ENCODE measurements at places on chromosomes 2 and 18.

DNA sequence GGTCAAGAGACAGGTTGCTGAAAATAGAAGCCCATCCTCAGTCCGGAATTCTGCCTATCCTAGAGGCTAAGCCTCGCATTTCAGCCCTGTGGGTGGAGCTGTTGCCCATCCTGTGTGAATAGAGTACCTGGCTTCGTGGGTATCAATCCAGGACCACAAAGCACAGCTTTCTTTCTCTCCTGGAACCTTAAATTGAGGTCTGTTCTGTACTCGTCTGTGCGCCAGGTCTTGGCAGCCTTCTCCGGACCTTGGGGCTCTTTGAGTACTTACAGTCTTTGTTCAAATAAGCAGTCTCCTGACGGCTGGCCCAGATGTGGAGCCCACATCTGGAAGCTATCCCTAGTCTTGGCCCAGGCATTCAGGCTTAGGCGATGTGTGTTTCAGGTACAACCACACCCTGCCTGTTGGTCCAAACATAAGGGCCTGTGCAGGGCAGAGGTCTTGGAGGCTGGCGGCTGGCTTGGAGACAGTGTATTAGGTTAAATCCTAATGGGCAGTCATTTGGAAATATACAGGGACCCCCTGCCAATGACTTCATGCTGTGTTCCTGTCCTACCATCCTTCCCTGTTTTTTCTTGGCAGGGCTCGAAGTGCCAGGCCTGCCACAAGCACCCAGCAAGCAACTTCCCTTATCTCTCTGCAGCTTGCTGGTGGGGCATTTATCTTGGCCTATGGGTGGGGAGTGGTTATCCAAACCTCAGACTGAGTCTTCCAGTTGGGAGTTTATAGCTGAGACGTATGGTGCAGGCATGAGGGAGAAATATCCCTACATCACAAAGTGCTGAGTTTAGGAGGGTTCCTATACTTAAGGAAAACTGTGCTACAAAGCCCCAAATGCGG lies 294.1 kb downstream of the BCL2 start:
- DNase-seq = no peak

DNA sequence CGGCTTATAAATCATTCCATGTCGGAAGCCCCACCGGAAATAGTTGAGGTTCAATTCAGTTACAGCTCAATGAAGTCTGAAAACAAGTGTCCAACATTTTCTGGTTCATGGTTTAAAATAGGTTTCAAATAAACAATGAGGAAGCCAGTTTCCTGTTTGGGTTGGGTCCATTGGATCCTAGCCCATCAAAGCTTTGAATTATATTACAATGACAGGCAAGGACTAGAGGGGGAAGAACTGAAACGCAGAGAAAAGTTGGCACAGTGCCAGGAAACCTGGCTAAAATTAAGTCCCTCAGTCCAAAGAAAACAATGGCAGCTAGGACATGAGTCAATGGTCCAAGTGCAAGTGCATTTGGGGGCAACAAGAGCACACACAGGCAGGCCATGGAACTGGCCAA lies 32.0 kb downstream of the SLC14A1 start:
- peak; percentile 50 for DNase-seq

DNA sequence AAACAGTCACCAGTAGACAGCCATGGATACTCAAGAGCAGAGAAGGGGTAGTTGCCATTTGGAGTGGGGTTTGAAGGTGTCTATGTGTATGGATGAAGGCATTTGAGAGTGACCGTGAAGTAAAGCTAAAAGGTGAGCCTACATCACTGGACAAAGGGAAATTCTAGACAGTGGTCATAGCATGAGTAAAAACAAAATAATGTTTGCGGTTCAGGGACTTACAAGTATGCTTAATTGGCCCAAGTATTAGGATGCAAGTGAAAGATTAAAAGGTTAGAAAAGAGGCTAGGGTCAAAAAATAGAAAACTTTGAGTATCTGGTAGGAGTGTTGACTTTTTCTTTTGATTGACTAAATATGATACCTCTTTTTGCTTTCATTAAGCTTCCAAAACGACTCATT lies 238.1 kb upstream of the SLC8A1 start:
- no peak for DNase-seq

DNA sequence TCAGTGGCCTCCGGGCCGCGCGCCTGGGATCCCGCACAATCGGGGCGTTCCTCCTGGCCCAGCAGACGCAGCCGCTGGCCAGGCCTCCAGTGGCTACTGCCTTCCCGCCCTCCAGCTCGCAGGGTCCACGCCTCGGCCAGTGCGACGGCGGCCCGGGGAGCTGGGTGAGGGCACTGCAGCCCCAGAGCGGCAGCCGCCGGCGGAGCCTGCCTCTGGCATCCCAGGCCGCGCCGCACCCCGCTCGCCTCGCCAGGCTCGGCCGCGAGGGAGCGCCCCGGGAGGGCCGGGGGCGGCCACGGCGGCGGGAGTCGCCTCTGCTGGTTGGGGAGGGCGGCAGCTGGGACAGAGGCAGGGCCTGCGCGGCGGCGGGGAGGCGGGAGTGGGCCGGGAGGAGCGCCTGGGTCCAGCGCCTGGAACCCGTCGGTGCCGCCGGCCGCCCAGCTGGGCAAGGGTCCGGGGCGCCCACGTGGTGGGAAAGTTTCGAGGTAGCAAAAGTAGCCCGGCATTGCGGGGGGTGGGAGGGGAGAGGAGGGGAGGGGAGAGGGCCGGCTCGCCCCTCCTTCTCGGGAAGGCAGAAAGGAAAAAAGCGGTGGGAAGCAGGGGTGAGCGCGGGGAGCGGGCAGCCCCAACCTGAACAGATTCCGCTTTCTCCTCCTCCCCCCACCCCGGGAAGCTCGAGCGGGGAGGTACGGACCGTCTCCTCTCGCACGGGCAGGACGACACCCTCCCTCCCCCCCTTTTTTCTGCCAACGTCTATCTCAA lies 1.5 kb upstream of the INHBB start:
- peak; percentile 35 for DNase-seq

GRCh38 chr2:45699032-45699658 lies 47.7 kb downstream of the PRKCE start:
- DNase-seq = peak; percentile 71

DNA sequence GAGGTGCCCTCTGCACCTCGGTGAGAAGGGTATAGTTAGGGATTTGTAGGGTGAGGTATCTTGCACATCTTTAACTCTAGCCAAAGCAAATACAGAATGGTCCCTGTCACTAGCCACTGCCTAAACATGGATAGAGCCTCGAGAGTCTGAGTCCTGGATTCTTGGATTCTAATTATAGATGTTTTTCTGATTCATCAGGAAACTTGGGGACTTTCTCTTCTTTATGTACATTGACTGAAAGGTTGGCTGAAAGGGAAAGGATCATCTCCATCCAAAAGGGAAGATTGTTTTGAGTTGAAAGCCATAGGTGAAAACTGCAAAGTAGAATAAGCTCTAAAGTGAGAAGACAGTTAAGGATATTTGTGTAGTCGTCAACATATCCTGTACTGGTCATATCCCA lies 8.2 kb downstream of the STK36 start:
- DNase-seq = no peak

DNA sequence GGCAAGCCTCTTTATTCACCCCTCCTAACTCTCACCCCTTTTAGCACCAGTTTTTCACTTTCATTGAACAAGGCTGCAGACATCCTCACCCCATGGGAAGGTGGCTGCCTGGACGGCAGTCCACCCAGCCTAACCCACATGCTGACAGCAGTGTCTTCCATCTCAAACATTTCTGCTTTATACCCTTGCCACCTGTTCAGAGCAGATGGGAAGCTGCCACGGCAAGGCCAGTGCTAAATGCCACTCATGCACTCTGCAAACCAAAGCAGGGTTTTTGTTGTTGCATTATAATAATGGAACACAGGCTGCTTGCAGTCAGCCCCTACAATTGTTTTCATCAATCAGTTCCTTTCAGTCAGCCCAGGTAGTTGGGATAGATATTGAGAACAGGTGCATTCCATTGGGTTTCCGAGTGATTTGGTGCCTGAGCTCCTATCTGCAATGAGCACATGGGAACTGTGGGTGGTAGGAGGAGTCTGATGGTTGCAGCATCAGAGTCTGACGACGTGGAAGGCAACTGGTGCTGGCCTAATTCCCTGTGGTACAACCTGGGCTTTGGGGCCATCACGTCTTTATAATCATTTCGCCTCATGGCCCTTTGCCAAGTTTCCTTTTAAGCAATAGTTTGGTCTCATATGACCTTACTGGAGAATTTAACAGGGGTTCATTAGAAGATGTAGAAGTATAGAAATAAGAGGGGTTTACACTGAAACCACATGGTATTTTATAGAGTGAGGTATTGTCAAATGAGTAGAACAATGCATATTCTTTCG lies 252.5 kb upstream of the SP5 start:
- DNase-seq = no peak

DNA sequence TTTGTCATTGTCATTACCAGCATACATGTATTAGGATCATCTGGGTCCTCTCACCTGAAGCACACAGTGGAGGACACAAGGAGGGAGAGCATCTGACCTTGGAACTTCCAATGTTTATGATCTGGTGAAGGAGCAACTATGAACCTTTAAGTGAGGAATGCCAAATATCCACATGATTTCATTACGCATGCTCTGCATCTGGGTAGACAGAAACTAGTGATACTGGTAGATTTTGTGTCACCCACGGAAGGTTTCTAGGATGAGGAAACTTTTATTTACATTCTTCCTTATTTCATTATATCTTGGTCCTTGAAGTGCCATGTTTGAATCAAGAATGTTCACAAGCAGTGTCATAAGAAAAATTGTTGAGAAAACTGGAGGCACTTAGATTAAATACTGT lies 32.1 kb downstream of the SPC25 start:
- no peak for DNase-seq

DNA sequence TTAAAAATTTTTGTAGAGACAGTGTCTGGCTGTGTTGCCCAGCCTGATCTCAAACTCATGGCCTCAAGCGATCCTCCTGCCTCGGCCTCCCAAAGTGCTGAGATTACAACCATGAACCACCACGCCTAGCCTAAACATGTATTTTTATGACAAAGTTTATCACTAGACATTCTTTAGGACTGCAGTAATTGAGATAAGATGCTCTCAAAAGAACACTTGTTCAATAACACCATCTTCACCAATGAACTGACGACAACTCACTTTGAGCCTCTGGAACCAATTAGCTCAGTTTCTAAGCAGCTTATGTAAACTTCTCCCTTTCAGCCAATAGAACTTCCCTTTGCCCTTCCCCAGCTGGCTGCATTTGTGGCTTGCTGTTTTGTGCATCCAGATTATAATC lies 15.3 kb upstream of the PPP4R1 start:
- DNase-seq = peak; percentile 79

DNA sequence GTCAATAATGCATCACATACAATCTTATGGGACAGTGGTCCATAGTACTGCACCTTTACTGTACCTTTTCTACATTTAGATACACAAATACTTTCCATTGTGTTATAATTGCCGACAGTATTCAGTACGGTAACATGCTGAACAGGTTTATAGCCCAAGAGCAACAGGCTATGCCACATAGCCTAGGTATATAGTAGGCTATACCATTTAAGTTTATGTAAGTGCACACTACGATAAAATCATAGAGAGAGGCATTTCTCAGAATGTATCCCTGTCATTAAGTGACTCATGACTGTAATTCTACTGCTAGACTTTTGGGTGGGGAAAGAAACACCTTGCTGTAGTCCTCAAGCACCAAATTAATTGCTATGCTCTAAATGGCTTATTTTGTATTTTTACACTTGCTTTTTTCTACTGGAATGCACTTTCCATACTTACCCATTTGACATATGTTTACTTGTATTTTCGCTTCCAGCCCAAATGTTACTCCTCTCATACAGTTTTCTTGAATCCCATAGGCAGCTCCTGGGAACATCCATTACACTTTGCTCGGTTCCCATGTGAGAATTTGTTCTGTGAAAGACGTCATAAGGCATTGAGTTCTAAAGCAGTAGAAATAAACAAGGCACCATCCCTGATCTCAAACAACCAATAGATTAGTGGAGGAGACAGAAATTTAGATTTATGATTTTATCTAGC lies 714.0 kb upstream of the ID2 start:
- no peak for DNase-seq

- DNase-seq = no peak
Observed at GRCh38 chr2:98795891-98796676, 65.2 kb upstream of the MGAT4A start.

GRCh38 chr2:158968396-158969161 lies at the start of gene TANC1:
TSS of gene TANC1 (plus strand) at chr2:158968640. CDS start at chr2:159065911, 97,271 bp downstream.
- peak; percentile 95 for DNase-seq

- no peak for DNase-seq
Observed at GRCh38 chr2:104857262-104858005, 3.5 kb downstream of the POU3F3 start.

DNA sequence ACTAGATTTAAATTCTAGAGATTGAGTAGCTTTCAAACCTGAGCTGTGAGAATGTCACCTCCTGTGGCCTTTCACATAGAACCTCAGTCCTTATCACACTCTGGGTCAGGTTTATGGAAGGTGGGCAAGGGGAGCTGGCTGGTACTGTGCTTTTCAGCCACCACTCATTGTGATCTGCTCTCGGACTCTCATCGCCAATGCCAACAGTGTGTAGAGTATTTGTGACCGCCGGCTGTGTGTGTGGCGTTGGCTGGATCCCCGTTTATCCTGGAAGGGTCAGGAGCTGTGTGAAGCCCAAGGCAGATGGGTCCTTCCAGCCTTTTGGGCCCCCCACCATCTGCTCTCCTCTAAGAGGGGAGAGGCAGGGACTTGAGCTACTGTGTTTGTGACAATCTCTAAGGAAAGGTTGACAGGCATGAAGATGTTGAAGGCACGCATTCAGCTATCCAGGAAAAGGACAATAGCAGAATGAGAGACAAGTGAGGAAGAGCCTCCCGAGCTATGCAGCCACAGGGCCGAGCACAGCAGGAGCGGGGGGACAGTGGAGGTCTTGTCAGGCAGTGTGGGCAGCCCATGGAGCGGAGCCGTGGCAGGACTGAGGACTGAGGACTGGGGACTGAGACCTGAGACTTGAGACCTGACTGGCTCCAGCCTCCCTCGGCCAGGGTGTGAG lies 107.1 kb upstream of the TPO start:
- no peak for DNase-seq

GRCh38 chr18:76850112-76850511 lies 27.8 kb downstream of the ZNF236 start:
- no peak for DNase-seq

GRCh38 chr2:142052220-142052863 lies 78.5 kb downstream of the LRP1B start:
- no peak for DNase-seq

- no peak for DNase-seq
Observed at GRCh38 chr2:10030311-10030736, 13.0 kb upstream of the KLF11 start.

GRCh38 chr18:55227771-55228170 lies 268.5 kb upstream of the CCDC68 start:
- no peak for DNase-seq

DNA sequence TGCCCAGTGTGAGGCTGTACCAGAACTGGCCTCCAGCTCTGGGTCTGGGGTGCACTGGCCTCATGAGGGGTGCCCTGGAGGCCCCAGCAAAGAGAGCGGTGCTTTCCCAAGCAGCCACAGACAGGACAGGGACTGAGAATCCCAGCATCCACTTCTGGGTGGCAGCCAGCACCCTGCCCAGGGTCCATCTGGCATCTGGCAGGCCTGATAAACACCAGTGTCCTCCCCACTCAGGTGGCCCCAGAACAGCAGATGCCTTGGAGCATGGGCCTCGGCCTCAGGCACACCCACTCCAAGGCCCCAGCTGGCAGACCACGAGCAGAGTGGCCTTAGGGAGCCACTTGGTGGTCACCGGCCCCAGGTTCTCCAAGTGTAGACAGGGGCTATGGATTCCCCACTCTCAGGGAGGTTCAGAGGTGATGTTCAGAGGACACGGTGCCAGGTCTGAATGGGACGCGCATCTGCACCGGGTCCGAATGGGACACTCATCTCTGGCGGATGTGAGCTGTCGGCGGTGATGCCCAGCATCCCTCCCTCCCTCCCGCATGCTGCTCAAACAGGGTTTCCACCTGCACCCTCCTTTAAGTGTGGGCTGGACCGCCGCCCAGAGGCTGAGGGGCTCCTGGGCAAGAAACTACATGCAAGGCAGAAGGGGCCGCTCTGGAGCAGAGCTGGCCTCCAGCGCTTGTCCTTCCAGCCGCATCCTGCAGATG lies 82.2 kb upstream of the GPC1 start:
- DNase-seq = no peak

Measured in fibroblast of skin of scalp (primary cell).